ENCODE measurements at places on chromosomes 7 and 10. TPM values are rescaled to one million over a fixed set of nuclear protein-coding genes. Genes with fewer than 3 reads are reported as not detected.

The TEX36 gene
- total RNA-seq = not detected

DNA sequence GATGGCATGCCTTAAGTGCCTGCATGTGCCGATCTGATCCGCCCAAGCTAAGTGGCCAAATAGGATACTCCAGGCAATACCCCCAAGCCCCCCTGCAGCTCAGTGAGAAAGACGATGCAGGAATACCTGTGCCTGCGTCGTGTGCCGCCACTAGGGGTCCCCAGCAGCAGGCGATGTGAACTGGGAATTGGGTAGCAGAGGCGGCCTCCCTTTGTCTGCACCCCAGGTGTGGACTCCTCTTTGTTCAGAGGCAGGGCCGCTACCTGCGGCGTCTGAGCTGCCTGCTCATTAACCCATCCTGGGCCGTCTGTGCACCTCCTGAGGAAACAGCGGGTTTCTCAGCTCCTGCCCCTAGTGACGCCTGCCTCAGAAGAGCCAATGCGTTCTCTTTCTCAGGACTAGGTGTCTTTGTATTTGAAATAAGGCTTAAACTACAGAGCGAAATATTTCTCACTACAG lies 4.8 kb upstream of the CHN2 start:
- peak; percentile 50 for DNase-seq
- no peaks in the 10 kb centered on the region for H3K36me3 ChIP-seq
- no peak overlapping the region for H3K27ac ChIP-seq
- no peak overlapping the region for H3K4me3 ChIP-seq

- H3K27ac ChIP-seq = peak overlapping the region; percentile 23
- H3K4me3 ChIP-seq = no peak overlapping the region
- H3K36me3 ChIP-seq = peaks cover 85% of the 10 kb centered on the region
- H3K27me3 ChIP-seq = no peaks in the 10 kb centered on the region
- H3K4me1 ChIP-seq = no peaks in the 10 kb centered on the region
Observed at GRCh38 chr10:113148901-113149300, 198.9 kb downstream of the TCF7L2 start.

DNA sequence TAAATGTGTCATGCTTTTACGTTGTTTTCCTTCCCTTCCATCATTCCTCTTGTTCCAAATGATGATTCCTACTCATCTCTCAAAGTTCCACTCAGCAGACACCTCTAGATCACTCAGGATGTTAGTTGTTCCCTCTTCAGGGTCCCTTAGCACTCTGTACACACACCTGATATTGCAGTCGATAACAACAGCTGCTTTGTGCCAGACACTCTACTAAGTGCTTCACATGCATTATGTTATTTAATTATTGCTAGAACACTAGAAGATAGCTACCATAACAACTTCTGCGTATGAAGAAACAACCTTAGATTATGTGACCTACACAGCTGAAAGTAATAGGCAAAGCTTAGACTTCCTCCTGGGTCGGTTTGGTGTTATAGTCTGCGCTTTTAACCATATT lies 29.6 kb downstream of the PCBD1 start:
- H3K27me3 ChIP-seq = no peaks in the 10 kb centered on the region
- no peak overlapping the region for H3K4me3 ChIP-seq
- peaks cover 4% of the 10 kb centered on the region for H3K4me1 ChIP-seq
- DNase-seq = no peak

GRCh38 chr10:90308223-90308622 lies 549.6 kb downstream of the HTR7 start:
- no peak for DNase-seq
- no peaks in the 10 kb centered on the region for H3K4me1 ChIP-seq
- no peak overlapping the region for H3K27ac ChIP-seq
- no peak overlapping the region for H3K4me3 ChIP-seq
- H3K27me3 ChIP-seq = no peaks in the 10 kb centered on the region

GRCh38 chr10:11091517-11092102 lies 73.9 kb downstream of the CELF2 start:
- no peak for DNase-seq
- no peak overlapping the region for H3K4me3 ChIP-seq
- H3K27me3 ChIP-seq = no peaks in the 10 kb centered on the region
- peaks cover 63% of the 10 kb centered on the region for H3K4me1 ChIP-seq

The C10orf67 gene
- 0.36 TPM for total RNA-seq

DNA sequence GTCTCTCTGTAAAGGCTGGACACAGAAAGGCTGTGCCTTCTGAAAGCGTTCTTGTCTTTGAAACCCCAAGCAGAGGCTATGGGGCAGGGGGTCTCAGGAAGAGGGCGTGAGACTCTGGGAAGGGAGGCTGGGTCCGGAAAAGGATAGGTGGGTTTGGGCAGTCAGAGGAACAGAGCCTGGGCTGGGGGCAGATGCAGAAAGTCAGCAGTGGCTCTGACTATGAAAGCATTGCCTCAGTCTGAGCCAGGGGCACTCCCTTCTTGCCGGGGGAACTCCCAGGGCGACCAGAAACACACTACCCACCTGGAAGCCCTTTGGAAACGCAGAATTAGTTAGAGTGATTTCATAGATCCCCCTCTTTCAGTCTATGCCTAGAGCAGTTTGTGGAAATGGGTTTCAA lies 72.0 kb downstream of the VWA2 start:
- H3K4me1 ChIP-seq = peaks cover 24% of the 10 kb centered on the region
- DNase-seq = no peak
- H3K36me3 ChIP-seq = peaks cover 17% of the 10 kb centered on the region
- no peak overlapping the region for H3K27ac ChIP-seq

The EXOC4 gene
- 33.8 TPM for total RNA-seq

GRCh38 chr10:132173185-132173584 lies 13.6 kb upstream of the DPYSL4 start:
- no peak overlapping the region for H3K27ac ChIP-seq
- H3K4me1 ChIP-seq = peaks cover 21% of the 10 kb centered on the region
- DNase-seq = no peak

The ACSM6 gene
- total RNA-seq = not detected

DNA sequence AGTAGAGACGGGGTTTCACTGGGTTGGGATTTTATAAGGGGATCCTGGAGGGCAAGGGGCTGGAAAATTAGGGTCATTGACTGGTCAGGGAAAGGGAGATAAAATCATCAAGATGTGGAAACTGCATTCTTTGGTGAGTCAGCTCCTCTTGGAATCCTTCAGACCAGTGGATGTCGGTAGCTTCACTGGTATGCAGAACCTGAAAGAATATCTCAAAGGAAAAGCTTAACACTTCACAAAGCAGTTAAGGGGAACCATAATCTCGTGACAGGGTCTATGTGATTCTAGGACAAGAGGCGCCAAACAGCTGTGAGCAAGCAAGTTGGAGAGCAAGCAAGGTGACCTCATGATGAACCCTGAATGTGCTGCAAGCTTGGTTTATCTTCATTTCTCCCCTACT lies 634.7 kb upstream of the AUTS2 start:
- no peak for DNase-seq
- no peak overlapping the region for H3K27ac ChIP-seq
- no peaks in the 10 kb centered on the region for H3K4me1 ChIP-seq
- H3K27me3 ChIP-seq = peaks cover 9% of the 10 kb centered on the region

The SPDYE2 gene
- total RNA-seq = not detected

DNA sequence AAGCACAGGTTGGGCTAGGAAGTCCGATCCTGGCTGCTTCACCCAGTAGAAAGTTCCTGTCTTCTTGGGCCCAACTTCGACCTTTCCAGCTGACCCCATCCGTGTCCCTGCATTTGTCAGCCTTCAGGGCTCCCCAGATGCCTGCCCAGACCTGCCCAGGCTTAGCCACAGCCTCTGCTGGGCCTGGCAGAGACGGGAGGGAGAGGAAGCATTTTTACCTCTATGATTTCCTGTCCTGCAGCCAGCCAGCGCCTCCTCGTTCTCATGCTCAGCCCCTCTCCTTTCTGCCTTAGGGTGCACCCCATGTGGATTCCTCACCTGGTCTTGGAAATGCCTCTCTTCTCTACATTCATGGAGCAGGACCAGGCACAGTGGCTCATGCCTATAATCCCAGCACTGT lies 3.7 kb downstream of the METTL27 start:
- H3K27me3 ChIP-seq = no peaks in the 10 kb centered on the region
- H3K36me3 ChIP-seq = no peaks in the 10 kb centered on the region
- H3K4me1 ChIP-seq = peaks cover 12% of the 10 kb centered on the region
- H3K27ac ChIP-seq = no peak overlapping the region
- no peak overlapping the region for H3K4me3 ChIP-seq
- no peak for DNase-seq

The PLEKHS1 gene
- not detected for total RNA-seq

- peak overlapping the region; percentile 34 for H3K27ac ChIP-seq
- peaks cover 62% of the 10 kb centered on the region for H3K4me1 ChIP-seq
- no peak for DNase-seq
- H3K4me3 ChIP-seq = no peak overlapping the region
Observed at GRCh38 chr10:114024876-114025610, 18.6 kb upstream of the ADRB1 start.

DNA sequence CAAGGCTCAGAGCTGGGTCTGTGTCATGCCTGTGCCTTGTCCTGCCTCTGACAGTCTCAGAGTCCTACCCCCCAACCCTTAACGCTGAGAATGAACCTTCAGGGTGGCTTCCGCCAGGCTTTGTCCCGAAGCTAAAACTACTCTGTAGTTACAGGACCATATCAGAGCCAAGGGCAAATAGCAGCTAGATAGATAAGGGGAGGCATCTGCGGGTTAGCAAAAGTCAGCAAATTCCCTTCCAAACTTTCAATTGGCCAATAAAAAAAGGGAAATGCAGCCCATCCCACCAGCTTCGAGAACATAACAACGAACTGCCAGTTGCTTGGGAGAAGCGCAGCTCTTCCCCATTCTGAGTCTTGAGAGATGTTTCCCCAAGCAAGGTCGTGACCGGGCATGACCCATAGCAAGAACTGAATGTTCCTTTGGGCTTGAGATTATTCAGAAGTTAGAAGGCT lies 17.7 kb downstream of the CCL24 start:
- H3K4me1 ChIP-seq = peaks cover 11% of the 10 kb centered on the region
- peak overlapping the region; percentile 44 for H3K27ac ChIP-seq
- peak; percentile 63 for DNase-seq
- H3K36me3 ChIP-seq = no peaks in the 10 kb centered on the region

DNA sequence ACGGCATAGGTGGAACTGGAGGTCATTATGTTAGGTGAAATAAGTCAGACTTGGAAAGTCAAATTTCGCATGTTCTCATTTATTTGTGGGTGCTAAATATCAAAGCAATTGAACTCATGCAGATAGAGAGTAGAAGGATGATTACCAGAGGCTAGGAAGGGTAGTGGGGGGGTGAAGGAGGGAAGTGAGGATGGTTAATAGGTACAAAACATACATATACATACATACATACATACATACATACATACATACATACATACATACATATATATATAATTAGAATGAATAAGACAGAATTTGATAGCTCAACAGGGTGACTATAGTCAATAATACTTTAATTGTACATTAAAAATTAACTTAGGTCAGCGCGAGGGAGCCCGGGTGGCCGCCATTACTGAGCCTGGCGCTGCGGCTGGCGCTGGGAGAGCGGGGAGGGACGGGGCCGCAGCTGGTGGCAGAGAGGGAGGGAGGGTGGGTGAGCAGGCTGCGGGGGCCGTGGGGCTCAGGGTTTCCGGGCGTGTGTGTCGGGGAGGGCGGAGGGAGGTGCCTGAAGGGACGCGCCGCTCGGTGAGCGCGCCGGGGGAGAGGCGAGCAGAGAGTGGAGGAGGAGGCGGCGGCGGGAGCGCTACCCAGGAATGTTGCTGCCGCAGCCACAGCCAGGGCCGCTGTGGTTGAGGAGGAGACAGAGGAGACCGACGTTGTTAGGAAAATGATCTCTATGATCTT lies 85.8 kb upstream of the EGFR start:
- peaks cover 9% of the 10 kb centered on the region for H3K4me1 ChIP-seq
- peak overlapping the region; percentile 63 for H3K4me3 ChIP-seq
- peaks cover 15% of the 10 kb centered on the region for H3K27me3 ChIP-seq

DNA sequence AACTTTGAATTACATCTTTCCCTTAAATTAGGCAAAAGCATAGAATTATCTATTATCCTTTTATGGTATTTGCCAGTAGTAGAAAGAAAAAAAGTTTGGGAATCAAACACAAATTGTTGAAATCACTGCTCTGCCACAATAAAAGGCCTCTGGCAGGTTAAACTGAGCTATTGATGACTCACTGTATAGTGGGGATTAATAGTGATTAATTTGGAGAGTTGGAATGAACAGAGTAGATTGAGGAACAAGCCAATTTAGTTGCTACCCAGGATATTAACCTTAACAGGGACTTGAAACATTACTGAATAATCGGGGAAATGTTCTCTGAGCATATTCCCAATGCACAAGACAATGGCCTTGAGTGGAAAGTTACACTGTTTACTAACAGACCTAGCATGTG lies 33.1 kb downstream of the MASTL start:
- no peak overlapping the region for H3K27ac ChIP-seq
- no peak for DNase-seq
- H3K36me3 ChIP-seq = peaks cover 54% of the 10 kb centered on the region
- H3K4me3 ChIP-seq = no peak overlapping the region
- no peaks in the 10 kb centered on the region for H3K27me3 ChIP-seq

- H3K4me3 ChIP-seq = no peak overlapping the region
- no peaks in the 10 kb centered on the region for H3K36me3 ChIP-seq
- H3K27me3 ChIP-seq = no peaks in the 10 kb centered on the region
- peaks cover 94% of the 10 kb centered on the region for H3K4me1 ChIP-seq
- H3K27ac ChIP-seq = no peak overlapping the region
Observed at GRCh38 chr7:31939076-31939475, 131.1 kb downstream of the PDE1C start.

The CPA2 gene
- total RNA-seq = not detected

- no peak overlapping the region for H3K4me3 ChIP-seq
- no peaks in the 10 kb centered on the region for H3K27me3 ChIP-seq
- H3K36me3 ChIP-seq = no peaks in the 10 kb centered on the region
Observed at GRCh38 chr7:131011976-131012375, 278.0 kb upstream of the KLF14 start.

- peaks cover 3% of the 10 kb centered on the region for H3K4me1 ChIP-seq
- H3K36me3 ChIP-seq = no peaks in the 10 kb centered on the region
- peak; percentile 44 for DNase-seq
- H3K27ac ChIP-seq = no peak overlapping the region
Observed at GRCh38 chr10:113520690-113521474, 32.0 kb upstream of the HABP2 start.
